ENCODE measurements at places on chromosomes 1 and 21. TPM values are rescaled to one million over a fixed set of nuclear protein-coding genes. Genes with fewer than 3 reads are reported as not detected.

NCSTN gene
- polyA plus RNA-seq = 167 TPM

HPCAL4 gene
- polyA plus RNA-seq = 0.62 TPM

TMEM39B gene
- 22.5 TPM for polyA plus RNA-seq

GRCh38 chr1:119364640-119365039 lies 3.9 kb upstream of the HAO2 start:
- no peak for DNase-seq

DNA sequence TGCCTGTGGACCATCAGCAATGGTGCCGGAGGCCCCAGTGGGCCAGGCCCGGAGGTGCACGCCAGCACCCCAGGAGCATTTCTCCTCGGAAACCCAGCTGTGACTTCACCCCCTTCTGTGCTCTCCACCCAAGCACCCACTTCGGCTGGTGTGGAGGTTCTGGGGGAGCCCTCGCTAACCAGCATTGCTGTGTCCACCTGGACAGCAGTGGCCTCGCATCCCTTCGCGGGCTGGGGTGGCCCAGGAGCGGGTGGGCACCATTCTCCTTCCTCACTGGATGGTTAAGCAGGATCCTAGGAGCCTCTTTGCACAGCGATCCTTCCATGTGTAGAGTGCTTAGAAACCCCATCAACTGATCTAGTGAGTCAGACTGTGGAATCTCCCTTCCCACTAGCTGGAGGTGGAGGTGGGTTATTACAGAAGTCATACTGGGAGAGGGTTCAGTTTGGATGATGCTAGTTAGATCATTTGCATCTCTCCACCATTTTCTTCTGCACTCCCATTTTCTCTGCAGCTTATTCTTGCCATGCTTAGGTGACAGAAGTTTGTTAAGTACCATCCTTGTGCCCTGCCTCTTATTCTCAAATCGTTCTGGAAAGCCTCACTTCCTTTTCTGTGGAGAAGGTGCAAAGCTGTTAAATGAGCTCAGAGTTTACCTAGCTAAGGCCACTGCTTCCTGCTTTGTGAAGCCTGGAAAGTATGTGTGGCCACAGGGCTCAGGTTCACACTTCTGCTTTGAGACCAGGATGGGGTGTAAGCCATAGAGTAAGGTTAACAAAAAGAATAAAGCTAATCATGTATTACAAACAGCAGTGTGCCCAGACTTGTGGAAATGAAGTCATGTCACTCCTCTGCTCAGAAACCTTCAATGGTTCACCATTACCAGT lies 32.3 kb downstream of the TBX19 start:
- no peak for DNase-seq

DNA sequence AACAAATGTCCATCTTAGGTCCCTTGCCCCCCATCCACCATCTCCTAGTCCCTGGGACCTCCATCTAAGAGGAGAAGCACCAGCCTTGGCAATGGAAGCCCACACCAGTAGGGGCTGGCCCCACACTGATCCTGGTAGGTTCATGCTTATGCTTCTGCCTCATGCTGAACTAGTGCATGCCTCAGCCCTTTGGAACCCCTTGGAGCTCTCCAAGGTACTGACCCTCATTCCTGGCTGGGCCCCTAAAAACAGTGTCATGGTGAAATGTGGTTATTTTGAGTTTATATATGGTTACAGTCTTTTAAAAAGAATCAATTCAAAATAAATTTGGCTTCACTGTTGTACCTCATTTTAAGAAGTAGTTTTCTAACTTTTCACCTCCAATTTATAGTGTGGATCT lies 108.3 kb downstream of the HIVEP3 start:
- DNase-seq = peak; percentile 65

- peak; percentile 69 for DNase-seq
These were observed at the start of gene ESRRG for GRCh38 chr1:216723274-216723780. TSS of gene ESRRG (minus strand) at chr1:216723429. CDS start at chr1:216723299, 130 bp downstream.

- DNase-seq = peak; percentile 43
These were observed 23.9 kb upstream of the PRSS38 start for GRCh38 chr1:227791425-227792143.

DNA sequence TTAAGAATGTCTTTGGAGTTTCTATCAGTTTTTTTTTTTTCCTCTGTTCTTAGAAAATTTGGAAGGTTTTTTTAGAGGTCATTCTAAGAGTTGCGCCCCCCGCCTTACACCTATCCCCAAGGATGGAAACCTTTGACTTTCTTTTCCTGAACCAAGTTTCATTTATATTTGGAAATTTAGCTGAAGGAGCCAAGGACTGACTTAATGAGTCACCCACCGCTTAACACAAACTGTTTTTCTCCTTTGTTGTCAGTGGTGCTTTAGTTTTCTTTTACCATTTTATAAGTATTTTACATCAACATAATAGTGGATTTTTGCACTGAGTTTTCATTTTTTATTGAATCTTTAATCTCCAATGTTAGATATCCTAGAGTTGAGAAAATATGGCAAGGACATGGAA lies 25.3 kb downstream of the USP25 start:
- DNase-seq = no peak

DNA sequence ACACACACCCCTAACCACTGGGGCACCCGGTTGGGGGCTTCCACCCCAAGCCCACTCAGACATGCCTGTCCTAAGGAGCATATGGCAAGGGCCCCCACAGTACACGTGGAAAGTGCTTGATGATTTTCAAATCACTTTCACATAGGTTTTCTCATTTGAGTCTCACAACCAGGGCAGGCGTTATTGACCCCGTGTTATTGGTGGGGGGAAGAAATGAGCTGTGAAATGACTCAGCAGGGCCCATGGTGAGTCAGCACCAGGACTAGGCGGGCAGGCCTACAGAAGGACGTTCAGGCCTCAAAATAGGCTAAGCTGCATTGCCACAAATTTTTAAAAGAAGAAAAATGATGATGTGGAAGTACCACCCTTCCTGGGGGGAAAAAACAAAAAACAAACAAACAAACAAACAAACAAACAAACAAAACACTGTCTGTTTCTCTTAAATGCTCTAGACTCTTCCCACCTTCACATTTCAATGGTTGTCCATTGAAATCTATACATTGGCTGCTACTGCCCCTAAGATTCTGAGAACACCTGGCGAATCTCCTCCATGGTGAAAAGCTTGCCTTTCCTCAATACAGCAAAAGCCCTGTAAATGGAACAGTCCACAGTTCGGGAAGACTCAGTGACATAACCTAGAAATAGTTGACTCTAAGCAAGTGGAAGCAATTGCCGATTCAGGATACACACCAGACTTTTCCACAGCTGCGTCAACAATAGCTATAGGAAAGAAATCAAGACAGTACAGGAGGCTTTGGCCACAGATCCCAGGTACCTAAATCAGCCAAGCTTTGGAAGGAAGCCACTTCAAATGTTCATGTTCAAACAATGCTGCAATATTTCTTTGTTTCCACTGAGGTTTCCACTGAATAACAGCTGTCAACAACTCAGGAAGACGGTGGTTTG lies 234.7 kb downstream of the TOMM20 start:
- no peak for DNase-seq

DNA sequence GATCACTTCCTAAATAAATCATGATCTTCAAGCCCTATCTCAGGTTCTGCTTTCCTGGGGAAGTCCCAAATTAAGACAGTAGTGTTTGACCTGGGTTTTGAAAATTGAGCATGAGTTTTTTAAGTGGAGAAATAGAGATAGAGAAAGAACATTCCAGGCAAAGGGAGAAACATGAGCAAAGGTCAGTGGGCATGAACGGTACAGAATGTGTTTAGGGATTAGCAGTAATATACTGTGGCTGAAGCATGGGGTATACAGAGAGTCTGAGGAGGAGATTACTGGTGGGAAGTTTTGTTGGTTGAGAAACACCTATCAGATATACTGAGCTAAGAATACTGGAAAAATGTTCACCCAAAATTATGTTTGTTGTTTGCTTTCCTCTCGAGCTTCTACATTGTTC lies 15.2 kb upstream of the MYSM1 start:
- DNase-seq = no peak

GRCh38 chr1:94925561-94926125 lies 1.3 kb downstream of the CNN3 start:
- peak; percentile 94 for DNase-seq

GRCh38 chr1:174215766-174216165 lies 56.4 kb downstream of the RABGAP1L start:
- no peak for DNase-seq
